ENCODE measurements at places on chromosomes 7 and 10.

GRCh38 chr7:20021831-20022230 is 195.4 kb downstream of the MACC1 start:
- DNase-seq: no peak

GRCh38 chr10:47405857-47406547 is 21.9 kb upstream of the ZNF488 start:
- DNase-seq: no peak

DNA sequence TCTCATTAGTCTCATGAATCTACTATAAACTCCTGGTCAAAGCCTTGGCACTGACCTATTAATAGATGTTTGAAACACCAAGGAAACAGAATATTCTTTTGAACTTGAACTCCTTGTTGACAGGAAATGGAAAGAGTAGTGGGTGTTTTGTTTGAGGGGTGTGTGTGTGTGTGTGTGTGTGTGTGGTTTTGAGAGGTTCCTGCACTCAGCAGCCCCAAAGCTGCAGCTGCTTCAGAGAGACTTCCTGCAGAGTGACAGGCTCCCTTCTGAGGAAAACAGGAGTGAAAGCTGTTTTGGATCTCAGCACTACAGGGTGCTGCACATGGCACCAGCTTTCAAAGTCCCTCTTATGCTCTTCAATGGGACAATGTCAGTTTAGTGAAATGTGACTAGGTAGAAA is 546.5 kb upstream of the STEAP1 start:
- DNase-seq: no peak

DNA sequence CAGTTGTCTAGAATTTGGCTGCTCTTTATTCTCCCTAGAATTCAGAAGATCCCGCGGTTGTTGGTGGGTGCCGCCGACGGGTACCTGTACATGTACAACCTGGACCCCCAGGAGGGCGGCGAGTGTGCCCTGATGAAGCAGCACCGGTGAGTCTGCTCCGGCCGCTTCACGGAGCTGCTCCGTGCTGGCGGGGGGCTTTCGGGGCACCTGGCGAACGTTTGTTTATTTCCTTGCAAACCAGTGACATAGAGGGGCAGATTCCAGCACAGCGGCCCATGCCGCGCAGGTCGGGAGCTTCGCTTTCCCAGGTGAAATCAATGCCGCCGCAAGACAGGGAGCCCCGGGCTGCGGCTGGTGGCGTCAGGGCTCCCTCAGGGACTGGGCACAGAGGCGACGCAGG is 38.0 kb downstream of the WIPI2 start:
- DNase-seq: no peak

DNA sequence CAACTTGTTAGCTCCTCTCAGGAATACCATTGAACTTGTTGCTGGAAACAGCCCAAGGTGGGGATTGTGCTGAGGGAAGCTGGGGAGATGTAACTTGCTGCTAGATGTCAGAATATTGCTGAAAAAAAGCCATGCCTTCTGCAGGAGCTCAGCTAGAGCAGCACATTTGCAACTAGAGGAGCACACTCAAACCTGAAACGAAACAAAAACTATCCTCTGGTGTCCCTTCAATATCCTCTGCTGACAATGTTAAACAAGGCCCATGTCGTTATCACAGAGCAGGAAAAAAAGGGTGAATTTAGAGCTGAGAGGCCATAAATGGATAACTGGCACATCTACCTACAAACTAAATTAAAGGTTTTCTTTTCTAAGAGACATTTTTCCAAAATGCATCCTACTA is 53.7 kb upstream of the MACC1 start:
- DNase-seq: no peak

- DNase-seq: peak; percentile 96
These were observed 8.0 kb downstream of the CALHM3 start for GRCh38 chr10:103470761-103471653.

GRCh38 chr7:45084901-45085618 is 3.7 kb downstream of the NACAD start:
- no peak for DNase-seq

GRCh38 chr10:33193701-33194521 is 140.6 kb downstream of the NRP1 start:
- no peak for DNase-seq

DNA sequence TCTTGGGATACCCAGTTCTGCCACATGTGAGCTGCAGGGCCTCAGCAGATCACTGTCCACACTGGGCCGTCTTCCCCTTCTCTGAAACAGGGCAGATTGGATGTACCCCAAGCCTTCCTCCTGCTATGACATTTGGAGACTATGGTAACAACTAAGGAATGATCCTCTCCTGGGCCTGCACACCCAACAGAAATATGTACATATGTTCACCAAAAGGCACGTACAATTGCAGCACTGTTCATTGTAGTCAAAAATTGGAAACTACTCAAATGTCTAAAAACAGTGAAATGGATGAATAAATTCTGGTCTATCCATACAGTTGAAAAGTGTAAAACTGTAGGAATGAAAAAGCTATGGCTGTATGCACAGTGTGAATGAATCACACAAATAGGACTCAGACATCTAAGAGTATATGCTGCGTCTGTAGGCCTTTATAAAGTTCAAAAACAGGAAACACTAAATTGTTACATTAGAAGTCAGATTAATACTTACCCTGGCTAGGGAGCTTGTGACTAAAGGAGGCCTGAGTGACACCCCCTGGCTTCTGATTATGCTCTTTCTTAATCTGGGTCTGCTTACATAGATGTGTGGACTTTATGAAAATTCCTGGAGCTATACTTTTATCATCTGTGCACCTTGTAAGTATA is 16.1 kb upstream of the XPNPEP1 start:
- DNase-seq: no peak

- DNase-seq: no peak
These were observed 35.6 kb downstream of the PITRM1 start for GRCh38 chr10:3136763-3137611.

DNA sequence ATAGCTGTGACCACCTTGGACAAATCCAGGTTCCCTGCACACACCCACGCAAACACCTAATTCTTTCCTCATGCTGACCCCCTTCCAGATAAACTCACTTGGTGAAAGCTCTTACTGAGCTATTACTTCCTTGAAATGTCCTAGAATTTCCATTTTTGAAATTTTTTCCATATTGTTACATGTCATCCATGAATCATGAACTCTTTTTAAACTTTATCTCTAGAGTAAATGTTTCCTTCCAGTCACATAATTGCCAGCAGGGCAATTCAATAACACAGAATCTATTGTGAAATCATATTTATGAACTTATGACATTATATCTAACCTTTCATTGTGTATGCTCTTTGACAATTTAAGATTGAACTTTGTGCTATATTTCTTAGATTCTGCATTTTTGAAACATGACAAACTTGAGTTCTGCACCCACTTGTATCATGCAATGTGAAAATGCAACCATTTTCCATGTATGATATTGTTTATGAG is 26.8 kb upstream of the FGL2 start:
- DNase-seq: no peak

GRCh38 chr7:45573661-45574415 is at the start of gene ADCY1:
ADCY1 (plus strand) TSS chr7:45574368; CDS start chr7:45574544, 176 bp downstream.
- DNase-seq: no peak

- no peak for DNase-seq
These were observed 57.3 kb upstream of the FGFR2 start for GRCh38 chr10:121655254-121656144.

- DNase-seq: no peak
These were observed 6.1 kb upstream of the SLC29A4 start for GRCh38 chr7:5276611-5277010.

DNA sequence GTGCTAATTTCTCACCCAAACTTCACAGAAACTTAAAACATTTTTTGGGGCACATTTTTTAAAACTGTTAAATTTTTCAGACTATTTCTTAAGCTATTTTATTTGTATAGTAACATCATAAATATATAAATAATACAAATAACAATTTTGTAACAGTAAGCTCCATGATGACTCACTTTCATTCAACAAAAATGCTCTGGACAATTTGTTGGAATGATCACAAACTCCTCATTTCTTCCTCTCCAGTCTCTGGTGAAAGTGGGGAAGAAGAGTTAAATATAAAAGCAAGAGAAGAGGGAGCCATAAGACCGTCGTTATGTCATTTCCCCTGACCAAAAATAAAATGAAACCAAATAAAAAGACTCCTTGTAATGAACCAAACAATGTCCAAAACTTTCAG is 162.4 kb downstream of the AGMO start:
- no peak for DNase-seq

DNA sequence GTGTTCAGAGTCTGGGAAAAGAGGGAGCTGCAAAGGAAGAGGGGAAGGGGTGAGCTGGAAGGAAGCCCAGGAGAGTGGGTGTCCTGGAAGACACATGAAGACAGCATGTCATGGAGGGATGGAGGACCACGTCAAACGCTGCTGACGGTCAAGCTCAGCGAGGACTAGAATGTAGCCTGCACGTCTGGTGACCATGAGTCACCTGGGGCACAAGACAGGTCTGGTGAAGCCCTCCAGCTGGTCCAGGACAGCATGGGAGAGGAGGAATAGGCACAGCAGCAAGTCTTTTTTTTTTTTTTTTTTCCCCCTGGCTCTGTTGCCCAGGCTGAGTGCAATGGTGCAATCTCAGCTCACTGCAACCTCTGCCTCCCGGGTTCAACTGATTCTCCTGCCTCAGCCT is 19.6 kb upstream of the AMZ1 start:
- DNase-seq: no peak

DNA sequence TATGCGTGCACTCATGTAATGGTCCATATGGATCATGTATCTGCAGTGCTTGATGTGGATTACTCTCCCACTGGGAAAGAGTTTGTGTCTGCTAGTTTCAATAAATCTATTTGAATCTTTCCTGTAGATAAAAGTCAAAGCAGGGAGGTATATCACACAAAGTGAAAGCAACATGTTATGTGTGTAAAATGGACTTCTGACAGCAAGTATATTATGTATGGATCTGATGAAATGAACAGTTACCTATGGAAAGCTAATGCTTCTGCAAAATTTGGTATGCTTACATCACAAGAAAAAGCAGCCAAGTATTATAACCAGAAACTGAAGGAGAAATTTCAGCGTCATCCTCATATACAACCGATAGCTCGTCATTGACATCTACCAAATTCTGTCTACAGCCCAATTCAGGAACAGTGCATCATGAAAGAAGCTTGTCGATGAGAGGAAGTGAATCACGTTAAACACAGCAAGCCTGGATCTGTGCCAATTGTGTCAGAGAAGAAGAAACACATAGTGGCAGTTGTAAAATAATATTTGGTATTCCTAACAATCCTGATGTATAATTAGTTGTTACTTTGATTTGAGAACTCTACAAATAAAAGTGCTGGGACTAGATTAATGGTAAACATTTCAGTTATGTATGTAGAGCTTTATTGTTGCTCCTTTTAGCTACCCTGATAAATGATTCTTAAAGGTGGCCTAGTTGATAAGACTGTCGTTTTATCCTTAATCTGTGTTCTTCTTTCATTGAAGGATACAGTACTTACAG is 14.2 kb upstream of the SYPL1 start:
- DNase-seq: no peak

- DNase-seq: no peak
These were observed 560.2 kb downstream of the TCERG1L start for GRCh38 chr10:130751106-130751840.

GRCh38 chr7:43522406-43523156 is 60.3 kb upstream of the STK17A start:
- DNase-seq: no peak

DNA sequence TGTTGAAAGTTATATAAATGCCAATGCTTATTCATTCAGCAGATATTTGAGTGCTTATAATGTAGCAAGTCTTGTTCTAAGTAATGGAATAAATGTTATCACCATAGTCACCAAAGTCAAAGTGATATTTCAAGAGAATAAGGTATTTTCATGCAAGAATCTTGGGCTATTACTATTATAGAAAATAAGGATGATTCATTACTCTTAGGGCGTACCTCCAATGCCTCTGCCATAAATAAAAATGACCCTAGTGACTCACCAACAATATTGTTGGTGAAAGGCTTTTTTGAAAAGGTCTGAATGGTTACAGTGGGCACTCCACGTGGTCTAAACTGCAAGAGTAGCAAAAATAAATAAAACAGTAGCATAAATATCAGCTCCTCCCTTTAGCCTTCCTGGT is 68.4 kb downstream of the RALA start:
- DNase-seq: no peak

DNA sequence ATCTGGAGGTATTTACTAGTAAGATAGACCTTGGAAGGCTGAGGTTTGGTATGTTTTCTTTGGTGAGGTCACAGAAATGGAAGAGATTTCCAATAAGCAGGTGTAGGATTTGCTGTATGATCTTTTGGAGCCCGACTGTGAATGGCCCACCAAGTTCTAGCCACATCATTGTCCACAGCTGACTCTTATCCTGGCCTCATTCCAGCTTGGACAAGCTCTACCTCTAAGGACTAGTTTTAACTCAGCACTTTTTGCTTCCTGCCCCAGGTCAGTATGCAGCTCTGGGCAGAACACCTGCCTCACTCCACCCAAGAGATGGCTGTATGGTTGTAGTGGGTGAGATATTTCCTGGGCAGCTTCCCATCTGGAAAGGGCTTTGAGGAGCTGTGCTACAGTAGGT is 6.1 kb upstream of the CPA4 start:
- no peak for DNase-seq

DNA sequence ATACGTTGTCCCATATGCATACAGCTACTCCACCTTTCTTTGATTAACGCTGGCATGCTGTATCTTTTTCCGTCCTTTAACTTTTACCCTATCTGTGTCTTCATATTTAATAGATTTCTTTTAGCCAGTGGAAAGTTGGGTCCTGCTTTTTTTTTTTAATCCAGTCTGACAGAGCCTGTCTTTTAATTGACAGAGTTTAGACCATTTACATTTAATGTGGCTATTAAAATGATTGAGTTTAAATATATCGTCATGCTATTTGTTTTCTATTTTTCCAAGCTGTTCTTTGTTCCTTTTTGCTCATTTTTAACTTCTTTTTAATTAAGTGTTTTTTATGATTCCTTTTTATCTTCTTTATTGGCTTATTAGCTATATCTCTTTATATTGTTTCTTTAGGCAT is 217.6 kb upstream of the NEBL start:
- no peak for DNase-seq

DNA sequence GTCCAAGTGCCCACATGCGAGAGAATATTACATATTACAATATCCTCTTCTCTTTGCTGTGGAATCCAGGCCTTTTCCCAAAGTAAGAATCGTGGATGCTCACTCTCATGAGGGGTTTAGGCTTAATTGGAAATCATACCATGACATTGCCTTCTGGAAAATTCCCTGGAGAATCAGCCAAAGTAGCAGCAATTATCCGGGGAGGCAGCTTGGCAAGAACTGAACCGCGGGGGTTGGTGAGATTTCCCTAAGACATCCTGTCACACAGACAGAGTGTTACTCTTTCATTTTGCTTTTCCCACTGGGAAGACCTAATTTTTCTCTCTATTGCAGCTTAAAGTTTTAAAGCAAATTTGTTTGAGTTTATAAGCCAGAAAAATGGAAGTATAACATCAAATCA is 463.6 kb upstream of the DPP6 start:
- DNase-seq: no peak

- no peak for DNase-seq
These were observed 322.9 kb upstream of the AKR1E2 start for GRCh38 chr10:4503076-4503475.

DNA sequence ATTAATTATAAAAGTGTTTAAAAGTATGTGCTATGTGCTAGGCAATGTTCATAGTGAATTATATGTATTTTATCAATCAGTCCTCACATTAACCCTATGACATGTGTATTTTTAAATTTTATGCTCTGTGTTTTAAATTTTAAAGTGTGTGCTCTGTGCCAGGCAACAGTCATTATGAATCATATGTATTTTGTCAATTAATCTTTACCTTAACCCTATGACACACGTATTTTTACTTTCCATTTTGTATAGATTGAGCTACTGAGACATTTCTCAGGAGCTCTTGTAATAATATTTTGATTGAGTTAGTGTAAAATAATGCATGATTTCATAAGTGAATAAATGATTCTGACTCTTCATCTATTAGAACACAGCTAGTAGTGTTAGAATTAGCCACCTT is 117.8 kb downstream of the THSD7A start:
- no peak for DNase-seq
